A549 (cell line): ENCODE measurements at places on chromosomes 7 and 10. TPM values are rescaled to one million over a fixed set of nuclear protein-coding genes. Genes with fewer than 3 reads are reported as not detected.

DNA sequence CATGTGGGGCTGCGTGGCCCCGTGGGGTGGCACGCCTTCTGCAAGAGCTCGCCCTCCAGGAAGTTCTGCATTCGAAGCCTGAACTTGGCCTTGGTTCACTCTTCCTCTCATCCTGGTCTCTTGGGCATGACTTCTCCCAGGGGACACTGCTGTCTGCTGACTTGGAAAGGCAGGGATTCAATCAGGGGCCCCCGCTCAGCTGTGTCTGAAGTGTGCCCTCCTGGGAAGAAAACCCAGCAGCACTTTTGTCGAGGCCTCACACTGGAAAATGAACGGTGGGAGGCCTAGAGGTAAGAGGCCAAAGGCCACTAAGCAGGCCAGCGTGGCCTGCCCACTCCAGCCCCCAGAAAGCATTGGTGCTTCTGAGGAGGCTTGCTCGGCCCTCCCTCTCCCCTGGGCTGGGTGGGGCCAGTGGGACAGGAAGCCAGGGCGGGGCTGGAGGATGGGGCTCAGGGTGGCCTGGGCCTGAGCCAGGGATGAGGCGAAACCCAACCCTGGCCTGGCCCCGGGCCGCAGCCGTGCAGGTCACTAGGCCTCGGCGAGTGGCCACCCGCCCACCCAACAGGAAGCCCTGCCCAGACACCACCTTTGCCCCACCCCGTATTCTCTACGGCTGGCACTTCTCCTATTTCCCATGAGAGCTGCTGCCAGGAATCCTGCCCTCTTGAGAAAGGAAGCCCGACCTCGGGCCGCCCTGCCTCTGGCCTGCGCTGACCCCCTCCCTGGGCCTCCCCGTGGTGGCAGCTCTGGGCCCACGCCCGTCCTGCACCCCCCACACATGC lies 81.1 kb downstream of the ZMIZ1 start:
- peak; percentile 97 for DNase-seq

- DNase-seq, result no peak
Observed at GRCh38 chr7:31304446-31304845, 36.1 kb downstream of the NEUROD6 start.

- DNase-seq, result no peak
Observed at GRCh38 chr10:95706573-95706972, 12.8 kb upstream of the TCTN3 start.

- DNase-seq, result no peak
Observed at GRCh38 chr10:97138846-97139245, 46.9 kb downstream of the SLIT1 start.

- DNase-seq, result no peak
Observed at GRCh38 chr10:56346845-56347415, 14.1 kb downstream of the ZWINT start.

DNA sequence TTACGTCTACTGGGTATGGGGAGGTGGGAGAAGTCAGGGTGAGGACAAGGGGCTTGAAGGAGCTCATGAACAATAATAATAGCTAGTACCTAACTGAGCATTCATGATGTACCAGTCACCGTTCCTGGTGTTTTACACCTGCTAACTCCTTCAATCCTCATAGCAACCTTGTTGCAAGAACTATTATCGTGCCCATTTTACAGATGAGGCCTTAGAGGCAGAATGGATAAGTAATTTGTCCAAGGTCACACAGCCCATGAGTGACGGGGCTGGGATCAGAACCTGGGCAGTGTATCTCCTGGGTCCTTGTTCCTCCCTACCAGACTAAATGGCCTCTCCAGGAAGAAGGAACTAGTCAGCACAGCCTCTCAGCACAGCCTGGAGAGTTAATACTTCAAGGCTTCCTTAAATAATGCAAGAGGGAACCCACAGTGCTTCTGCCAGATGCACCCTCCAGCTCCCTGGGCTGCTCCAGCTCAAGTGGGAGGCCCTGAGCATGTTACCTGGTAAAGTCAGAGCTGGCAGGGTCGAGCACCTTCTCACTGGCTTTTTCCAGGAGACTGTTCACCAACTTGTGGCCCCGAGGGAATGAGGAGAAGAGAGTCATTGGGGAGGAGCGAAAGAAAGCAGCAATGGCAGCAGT lies 28.8 kb downstream of the RRP12 start:
- no peak for DNase-seq

GRCh38 chr10:52621635-52622079 lies 150.9 kb downstream of the MBL2 start:
- no peak for DNase-seq

DNA sequence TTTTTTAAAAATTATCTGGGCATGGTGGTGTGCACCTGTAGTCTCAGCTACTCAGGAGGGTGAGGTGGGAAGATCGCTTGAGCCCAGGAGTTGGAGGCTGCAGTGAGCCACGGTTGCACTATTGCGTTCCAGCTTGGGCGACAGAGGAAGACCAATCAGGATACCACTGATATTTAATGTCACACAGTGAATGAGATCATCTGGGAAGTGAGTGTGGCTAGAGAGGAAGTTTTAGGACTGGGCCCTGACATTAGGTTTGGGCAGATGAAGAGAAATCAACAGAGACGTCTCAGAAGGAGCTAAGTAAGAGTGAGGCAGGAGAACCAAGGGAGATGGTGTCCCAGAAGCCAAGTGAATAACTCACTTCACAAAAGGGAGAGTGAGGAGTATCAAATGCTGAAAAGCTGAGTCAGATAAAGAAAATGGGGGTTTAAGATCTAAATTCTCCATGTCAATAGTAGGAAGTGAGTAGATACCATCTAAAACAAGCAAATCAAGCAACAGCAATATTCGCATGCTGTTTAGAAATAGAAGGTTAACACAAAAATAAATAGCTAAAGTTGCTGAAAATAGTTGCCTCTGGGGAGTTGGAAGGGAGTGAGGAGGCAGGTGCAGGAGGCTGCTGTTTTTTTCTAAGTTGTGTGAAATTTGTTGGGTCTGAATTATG lies 11.5 kb downstream of the PILRA start:
- no peak for DNase-seq

DNA sequence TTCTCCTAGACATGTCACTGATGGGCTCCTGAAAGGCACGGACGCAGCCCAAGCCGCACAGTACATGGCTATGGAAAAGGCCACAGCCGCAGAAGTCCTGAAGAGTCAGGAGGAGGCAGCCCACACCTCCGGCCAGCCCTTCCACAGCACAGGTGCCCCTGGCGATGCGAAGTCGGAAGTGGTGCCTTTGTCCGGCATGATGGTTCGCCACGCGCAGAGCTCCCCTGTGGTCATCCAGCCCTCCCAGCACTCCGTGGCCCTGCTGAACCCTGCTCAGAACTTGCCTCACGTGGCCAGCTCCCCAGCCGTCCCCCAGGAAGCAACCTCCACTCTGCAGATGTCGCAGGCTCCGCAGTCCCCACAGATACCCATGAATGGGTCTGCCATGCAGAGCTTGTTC lies 199.4 kb downstream of the ARHGAP21 start:
- DNase-seq, result no peak

GRCh38 chr10:72913287-72913686 lies 19.7 kb downstream of the OIT3 start:
- DNase-seq, result peak; percentile 14

DNA sequence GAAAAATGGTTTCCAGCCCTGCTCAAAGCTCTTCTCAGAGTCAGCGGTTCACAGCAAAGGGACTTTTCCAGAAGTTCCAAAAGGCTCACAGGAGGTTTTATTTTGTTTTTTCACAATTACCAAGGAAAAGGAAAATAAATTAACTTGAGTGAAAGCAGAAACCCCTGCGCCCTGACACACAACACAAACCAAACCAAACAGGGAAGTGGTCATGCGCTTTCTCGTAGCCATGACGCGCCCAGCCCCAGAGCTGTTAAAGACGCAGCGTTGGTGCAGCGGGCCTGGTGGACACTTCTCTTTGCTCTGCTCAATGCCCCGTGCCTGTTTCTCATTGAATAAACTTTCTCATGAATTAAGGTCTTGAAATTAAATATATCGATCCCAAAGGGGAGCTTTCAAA lies 134.4 kb upstream of the LYZL2 start:
- DNase-seq, result no peak

- DNase-seq, result no peak
Observed at GRCh38 chr7:12317675-12318074, 86.0 kb downstream of the VWDE start.

DNA sequence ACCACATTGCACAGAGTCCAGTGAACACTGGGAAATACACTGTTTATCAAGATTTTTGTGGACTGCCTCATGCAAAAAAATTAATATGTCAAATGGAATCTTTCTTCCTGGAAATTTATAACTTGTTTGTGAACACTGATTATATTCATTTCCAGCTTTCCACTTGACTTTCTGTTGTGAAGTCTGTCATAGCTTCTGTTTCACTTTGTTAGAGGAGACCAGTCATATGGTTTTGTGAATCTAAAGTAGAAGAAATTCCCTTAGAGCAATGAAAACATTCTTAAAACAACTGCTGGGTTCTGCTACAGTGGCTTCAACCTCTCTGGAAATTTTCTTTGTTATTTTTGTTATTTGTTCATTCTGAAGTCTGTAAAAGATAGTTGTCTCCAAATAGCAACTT lies 349.5 kb upstream of the NFE2L3 start:
- no peak for DNase-seq

DNA sequence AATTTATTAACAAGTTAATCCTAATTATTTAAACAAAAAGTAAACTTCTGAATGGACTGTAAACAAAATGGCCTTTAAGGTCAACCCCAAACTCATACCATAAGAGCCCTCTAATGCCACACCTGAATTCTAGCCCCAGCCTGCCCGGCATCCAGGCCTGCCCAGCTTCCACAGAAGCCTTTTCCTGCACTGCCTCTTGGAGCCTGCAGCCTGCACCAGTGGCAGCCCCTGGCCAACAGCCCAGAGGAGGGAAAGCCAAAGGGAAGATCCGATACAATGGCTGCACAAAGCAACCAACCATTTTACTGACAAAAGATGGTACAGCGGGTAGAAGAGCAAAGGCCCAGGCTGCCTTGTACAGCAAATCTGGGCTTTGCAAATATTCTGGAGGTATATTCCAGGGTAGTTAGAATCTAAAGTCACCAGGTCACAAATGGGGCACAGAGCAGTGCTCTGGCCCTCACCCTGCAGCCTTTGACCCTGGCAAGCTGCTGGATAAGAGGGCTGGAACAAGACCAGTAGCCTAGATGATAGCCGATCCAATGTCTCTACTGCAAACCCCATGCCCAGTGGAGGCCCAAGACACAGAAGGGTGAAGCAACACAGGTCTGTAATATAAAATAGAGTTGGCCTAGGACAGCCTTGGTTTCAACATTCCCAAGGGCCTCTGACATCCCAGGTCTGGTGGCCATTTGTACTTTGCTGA lies 12.5 kb upstream of the CH25H start:
- no peak for DNase-seq

DNA sequence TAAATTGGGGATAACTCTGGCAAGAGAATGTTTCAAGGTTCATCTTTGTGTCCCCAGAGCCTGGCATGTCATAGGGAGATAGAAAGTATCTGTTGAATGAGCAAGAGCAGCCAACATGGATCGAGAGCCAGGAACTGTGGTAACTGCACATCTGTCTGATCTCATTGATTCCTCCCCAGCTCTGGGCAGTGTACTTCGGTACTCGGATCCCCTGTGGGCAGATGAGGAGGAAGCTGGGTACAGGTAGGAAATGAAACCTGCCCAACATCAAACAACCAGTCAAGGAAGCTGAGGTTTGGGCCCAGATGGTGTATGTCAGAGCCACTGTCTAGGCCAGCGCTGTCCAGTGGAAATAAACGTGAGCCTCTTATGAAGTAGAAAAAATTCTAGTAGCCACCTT lies 76.4 kb downstream of the GRK5 start:
- DNase-seq, result no peak

DNA sequence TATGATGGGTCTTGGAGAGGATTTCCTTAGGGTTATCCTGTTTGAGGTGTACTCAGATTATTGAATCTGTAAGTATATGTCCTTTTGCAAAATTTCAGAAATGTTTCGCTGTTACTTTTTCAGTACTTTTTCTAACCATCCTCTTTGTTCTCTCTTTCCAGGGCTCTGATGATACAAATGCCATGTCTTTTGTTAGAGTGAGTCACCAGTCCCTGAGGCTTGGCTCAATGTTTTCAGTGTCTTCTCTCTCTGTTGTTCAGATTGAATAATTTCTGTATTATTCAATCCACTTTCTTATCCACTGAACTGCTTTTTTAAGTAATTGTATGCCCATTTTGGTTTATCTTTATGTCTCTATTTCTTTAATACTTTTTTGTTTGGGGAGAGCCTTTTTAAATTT lies 449.4 kb downstream of the TNS3 start:
- no peak for DNase-seq

DNA sequence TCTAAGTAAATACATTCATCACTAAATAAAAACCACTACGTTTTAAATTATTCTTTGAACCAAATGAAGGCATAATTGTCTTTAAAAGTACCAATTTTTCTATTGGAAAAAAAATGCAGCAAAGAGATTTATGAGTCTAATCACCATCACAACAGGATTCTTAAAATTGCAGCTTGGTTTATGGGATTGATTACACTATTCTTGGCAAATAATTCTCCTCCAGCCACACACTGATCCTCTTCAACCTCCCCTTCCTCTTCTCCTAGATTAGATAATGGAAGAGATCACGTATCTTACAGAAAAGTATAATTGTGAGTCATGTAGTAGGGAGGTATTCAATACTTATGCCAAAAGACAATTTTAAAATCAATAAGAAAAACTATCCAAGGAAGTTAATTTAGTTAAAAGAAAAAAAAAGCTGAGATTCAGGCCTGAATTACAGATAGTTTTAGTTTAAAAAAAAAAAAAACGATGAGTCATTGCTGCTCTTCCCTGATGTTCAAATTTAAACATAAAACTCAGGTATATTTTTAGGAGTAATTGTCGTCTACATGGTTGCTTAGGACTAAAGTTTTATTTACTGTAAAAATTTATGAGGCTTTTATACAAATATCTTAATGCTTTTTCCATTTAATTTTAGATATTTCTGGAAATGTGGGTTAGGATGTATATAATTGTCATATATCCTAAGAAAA lies 133.7 kb upstream of the CDK1 start:
- no peak for DNase-seq

GRCh38 chr7:158613481-158613880 lies 25.9 kb upstream of the PTPRN2 start:
- no peak for DNase-seq

DNA sequence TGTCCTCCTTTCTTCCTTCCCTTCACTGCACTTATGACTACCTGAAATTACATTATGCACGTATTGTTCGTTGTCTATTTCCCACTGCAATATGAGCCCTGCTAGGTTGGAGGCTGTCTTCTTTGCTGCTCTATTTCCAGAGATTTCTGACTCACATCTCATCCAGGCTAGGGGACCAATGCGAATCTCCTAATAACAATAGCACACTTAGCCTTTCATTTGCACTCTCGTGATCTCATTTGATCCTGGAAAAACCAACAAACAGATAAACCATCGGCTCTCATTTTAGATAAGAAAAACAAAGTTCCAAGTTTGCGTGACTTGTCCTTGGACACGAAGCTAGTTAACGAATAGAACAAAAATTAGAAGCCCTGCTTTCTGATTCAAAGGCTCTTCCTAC lies 1.4 kb downstream of the ZNF438 start:
- no peak for DNase-seq

ACSM6 gene
- polyA plus RNA-seq, result not detected in 3 replicates

UCN3 gene
- polyA plus RNA-seq, result 0.11 TPM in 1 of 3 replicates, not detected in the others

PMS2 gene
- polyA plus RNA-seq, result 14.5 to 14.7 TPM (median 14.7 TPM) in 3 replicates

TMEM225B gene
- polyA plus RNA-seq, result 0.59 to 0.70 TPM (median 0.59 TPM) in 3 replicates

PNLIPRP1 gene
- not detected in 3 replicates for polyA plus RNA-seq

DYDC2 gene
- 0.13 TPM in 1 of 3 replicates, not detected in the others for polyA plus RNA-seq

SPDYE18 gene
- not detected in 3 replicates for polyA plus RNA-seq
